ENCODE measurements at places on chromosomes 5 and 9.

DNA sequence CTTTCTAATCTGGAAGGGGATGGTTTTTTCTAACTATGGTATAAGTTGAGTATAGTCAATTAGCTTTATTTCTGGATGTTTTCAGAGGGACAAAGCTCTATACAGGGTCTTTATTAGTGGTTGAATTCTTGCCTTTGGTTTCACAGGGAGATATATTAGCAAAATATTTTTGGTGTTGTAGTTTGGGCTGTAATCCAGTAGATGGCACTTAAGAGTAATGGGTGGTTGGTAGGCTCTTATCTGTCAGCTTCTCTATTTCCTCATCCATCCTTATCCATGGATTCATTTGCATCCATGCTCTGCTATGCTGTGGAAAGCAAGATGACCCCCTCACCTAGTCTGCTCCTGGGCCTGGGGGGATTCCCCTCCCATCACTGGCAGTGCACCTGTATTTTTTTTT lies 363.6 kb upstream of the CYLC2 start:
- DNase-seq = no peak

GRCh38 chr5:58773744-58774441 lies 191.0 kb downstream of the RAB3C start:
- no peak for DNase-seq

- no peak for DNase-seq
Observed at GRCh38 chr9:129225815-129226214, 47.8 kb upstream of the IER5L start.

GRCh38 chr5:172852490-172853354 lies 18.7 kb downstream of the ERGIC1 start:
- DNase-seq = no peak

GRCh38 chr5:76521240-76521758 lies 101.9 kb downstream of the F2RL2 start:
- DNase-seq = no peak

- no peak for DNase-seq
Observed at GRCh38 chr9:127225801-127226625, 38.6 kb upstream of the GARNL3 start.

DNA sequence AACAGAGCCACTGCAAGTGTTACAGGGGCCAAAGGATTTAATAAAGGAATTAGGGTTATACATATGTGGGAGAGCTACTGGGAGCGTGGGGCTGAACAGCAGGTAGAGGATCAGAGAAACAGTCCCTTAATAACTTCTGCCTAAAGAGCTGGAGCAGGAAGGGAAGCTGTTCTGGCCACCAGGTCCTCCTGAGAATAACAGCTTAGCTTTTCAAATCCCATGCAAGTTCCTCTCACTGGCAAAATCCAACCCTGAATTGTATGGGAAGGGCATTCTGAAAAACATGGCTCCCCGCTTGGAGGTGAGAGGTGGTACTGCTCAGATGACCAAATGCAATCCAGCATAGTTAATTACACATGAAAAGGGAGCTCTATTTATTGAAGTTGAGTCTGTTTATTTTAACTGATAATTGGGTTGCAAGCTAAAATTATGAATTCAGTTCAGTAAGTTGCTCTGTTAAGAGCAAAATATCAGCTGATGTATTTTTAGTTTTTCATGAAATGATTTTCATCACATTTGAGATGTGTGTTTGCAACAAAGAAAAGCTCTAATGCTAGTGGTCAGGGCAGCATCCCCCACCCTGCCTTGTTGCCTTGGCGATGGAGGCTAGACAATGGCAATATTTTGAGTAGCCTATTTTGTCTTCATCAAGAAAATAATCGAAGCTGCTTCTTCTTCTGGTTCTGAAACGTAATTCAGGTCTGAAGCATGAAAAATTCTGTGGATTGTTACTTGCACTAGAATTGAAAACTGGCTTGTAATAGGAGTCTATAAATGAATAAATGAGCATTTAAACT lies 58.4 kb upstream of the SH3GL2 start:
- DNase-seq = no peak

DNA sequence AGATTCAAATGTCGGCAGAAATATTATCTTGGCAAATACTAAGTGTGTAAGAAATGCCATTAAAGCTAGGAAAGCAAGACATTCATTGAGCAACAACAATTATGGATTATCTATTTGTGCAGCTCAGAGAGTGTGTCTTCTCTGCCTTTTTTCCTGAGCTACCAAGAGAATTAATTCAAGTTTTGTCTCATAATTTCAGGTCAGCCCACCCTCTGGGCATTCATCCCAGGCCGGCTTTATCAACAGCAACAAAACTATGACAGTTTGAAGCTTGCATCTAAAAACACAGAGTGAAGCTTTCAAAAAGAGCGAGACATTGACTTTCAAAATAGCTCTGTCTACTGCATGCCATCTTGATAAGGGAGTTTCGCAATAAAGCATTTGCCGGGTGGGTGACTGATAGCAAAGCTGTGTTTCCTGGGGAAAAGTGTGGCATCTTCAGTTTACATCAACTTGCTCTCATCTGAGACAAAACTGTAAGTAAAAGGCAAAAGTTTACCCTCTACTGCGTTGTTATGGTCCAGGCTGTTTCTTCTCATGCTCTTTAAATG lies 182.4 kb downstream of the IRX1 start:
- DNase-seq = no peak

GRCh38 chr9:98485706-98486105 lies 223.0 kb downstream of the GABBR2 start:
- DNase-seq = no peak

- DNase-seq = no peak
Observed at GRCh38 chr5:140205952-140206351, 31.0 kb downstream of the CYSTM1 start.

DNA sequence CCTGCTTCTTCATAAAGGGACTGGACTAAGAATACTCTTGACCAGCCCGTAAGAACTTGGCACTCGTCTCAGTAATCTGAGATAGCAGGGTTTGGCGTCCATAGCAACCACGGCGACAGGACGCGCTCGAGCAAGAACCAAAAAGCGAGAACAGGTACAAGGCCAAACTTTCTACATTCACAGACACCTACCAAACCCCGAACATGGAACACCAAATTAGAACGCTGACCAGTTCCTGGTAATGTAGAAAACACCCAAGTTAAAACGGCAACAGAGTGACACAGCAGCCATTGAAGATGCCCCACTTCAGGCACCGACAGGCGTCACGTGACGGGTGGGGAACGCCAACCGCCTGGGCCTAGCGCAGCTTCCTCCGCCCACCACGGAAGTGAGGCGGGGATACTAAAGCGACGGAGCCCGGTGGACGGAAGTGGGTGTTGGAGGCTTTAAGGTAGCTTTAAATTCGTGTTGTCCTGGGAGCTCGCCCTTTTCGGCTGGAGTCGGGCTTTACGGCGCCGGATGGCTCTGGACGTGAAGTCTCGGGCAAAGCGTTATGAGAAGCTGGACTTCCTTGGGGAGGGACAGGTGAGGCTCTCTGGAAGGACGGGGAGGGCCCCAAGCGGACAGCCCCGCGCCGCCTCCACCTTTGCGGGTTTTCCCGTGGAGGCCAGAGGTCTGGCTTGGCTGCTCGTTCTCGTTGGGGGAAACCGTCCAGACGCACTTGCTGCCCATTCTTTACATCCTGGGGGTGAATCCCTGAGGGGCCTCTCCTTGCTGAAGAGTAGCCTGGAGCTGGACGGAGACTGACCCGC lies at the start of gene CDK7:
TSS of gene CDK7 (plus strand) at position 430 of the 812 bp plus-strand sequence. CDS start at position 520, 90 bp downstream.
- peak; percentile 73 for DNase-seq

GRCh38 chr5:133850811-133851210 lies 117.6 kb downstream of the C5orf15 start:
- no peak for DNase-seq

GRCh38 chr5:181221105-181221791 lies 1.8 kb upstream of the TRIM41 start:
- no peak for DNase-seq

DNA sequence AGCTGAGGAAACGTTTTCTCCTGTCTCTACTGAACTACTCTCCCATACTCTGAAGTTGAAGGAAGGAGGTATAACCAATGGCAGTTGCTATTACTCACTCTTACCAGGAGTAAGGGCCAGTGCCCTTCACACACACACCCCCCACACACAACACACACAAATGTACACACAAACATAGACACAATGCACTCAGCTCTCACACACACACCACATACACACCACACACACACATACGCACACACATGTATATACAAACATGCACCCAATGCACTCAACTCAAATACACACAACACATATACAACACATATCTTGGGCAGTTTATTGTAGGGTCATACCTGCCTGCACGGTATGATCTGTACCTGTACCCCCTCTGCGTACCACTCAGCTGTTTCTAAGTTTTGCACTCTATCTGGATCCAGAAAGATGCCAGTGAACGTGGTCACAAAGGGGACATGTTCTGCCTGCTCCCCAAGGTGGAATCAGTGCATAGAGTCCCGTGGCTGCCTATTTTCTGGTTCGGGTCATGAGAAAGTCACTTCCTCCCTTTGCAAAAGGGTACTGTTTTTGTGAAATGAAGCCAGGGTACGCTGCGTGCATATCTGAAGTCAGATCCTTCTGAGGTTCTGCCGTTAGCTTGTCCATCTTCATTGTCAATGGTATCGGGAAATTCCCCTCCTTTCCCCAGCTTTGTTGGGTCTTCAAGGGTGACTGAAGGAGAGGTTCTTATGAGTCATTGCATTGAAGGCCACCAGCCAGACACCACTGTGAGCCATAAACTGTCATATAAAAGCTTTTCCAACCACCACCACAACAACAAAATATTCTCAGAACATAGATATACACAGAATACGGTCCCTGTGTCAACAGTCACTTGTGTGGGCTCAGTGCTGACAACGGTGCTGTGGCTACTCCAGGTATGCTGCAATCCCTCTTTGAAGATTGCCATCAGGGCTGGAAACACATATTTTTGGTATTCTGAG lies 131.9 kb downstream of the UGCG start:
- no peak for DNase-seq

DNA sequence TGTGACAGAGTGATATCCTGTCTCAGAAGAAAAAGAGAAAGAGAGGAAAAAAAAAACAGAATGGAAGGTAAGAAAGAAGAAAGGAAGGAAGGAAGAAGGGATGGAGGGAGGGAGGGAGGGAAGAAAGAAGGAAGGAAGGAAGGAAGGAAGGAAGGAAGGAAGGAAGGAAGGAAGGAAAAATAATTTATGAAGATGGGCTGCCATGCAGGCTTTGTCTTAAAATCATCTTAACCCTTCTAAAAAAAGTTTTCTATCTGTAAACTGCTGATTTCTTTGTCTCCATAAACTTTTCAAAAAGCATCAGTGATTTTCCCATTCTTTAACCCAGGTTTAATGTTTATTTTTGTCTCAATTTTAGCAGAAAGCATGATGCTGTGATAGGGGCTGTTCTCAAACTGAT lies 1154.1 kb upstream of the CDH6 start:
- DNase-seq = no peak

DNA sequence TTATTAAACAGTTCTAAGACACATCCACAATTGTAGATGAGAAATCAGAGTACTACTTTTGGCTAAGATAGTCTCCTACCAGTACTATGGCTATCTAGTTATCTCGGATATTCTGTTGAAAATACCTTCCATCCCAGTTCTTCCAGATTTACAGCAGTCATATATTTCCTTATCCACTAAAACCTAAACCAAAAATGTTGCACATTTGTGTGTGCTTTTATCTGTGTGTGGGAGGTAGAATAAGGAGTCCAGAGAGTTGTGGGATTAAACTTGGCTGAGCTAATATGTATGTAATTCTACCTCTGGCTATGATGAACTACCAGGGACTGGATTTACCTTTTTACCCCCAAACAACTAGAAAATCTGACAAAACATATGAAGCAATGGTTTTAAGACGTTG lies 17.5 kb upstream of the NDUFB6 start:
- no peak for DNase-seq

GRCh38 chr5:156126716-156127115 lies 200.2 kb upstream of the SGCD start:
- DNase-seq = no peak

DNA sequence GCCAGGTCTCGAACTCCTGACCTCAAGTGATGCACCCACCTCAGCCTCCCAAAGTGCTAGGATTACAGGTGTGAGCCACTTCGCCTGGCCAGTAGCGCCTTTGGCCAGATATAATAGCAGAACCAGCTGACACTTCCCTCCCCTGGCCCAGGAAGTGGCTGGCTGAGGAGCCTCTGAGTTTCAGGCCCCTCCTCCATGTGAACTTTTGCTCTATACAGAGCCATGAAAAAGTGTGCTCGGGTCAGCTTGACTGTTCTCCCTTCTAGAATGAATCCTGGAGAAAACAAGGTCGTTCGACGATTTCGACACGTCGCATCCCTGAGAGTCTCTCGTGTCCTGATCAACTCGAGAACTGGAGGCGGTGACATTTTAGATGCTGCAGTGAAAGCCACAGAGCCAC lies 8.6 kb upstream of the ZDHHC12 start:
- DNase-seq = no peak

DNA sequence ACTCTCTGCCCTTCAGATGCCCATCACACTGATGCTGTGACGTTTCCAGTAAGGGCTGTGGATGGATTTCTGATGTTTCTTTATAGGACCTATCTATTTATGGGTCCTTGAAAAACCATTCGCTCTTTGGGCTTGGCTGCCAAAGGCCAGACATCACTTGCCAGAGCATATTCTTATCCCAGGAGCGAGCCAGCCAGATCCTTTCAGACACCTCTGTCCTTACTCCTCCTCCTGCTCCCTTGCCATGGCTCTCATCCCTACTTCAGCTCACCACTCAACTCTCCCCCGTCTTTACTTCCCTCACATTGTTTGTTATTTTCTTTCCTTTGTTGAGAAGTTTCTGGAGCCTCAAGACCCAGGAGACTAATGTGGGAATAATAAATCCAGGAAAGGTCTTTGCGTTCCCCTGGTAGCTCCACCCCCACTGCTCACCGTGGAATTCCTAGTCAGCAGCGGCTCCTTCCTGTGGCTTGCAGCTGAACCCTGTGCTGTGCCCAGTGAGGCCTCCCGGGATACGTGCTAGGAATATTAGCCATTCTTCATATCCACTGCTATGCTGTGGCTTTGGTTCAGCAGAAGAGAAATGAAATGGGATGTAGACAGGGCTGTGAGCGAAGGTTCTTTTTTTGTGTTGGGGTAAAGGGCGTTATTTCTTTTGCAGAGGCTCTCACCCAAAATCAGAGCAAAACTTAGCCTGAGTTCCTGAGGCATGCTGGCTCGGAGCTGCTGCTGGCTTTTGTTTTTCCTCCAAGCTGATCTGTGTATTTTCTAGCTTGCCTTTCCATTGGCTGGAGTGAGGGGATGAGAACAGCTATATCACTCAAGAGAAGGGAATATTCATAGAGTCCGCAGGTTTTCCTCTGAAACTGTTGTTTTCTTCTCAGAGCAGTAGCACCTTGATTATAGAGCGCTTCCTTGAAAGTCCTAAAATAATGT lies 171.1 kb downstream of the SAXO1 start:
- DNase-seq = no peak

DNA sequence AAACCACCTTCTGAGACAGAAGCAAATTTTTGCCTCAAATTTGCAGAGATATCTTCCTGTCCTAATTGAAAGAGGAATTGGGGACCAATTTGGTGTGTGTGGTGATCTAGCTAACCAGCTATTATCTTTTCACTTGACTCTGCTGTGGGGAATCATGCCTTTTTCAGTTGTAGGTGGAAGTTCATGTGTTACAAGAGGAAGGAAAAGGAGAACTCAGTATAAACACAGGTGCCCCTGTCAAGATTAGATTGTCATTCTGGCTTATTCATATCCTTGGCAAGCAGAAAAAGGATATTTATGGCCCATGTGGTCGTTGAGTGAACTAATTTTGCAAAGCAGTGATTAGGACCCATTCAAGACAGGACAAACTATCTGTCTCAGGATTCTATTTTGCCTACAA lies 336.8 kb upstream of the SLC30A5 start:
- no peak for DNase-seq

- DNase-seq = no peak
Observed at GRCh38 chr5:7190712-7191250, 205.2 kb upstream of the ADCY2 start.

- no peak for DNase-seq
Observed at GRCh38 chr5:78504704-78505677, 143.6 kb downstream of the LHFPL2 start.

Data from HuH-7.5 (cell line).